T-helper 17 cell (primary cell): ENCODE measurements at places on chromosomes 16 and 17.

DNA sequence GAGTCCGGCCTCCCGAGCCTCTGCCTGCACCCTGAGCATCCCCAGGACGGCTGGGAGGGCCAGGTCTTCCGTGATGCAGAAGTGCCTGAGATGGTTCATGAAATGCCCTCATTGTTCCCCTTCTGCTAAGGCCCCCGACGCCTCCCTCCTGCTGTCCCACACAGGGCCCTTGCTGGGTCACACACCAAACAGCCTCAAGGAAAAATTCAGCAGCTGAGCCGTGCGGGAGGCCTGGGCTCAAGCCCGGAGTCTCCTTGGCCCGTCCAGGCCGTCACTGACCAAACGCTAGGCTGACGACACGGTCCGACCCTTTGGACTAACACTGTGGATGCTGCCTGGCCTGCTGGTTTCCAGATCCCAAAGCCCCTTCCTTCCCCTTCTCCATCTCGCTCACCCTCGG lies 90.2 kb downstream of the RTN4RL1 start:
- DNase-seq, result no peak

- DNase-seq, result no peak
These were observed 1.1 kb upstream of the MYH11 start for GRCh38 chr16:15857724-15858560.

- DNase-seq, result no peak
These were observed 21.6 kb upstream of the PSMC5 start for GRCh38 chr17:63805591-63805990.

GRCh38 chr17:72492494-72492893 lies 371.7 kb downstream of the SOX9 start:
- DNase-seq, result no peak

DNA sequence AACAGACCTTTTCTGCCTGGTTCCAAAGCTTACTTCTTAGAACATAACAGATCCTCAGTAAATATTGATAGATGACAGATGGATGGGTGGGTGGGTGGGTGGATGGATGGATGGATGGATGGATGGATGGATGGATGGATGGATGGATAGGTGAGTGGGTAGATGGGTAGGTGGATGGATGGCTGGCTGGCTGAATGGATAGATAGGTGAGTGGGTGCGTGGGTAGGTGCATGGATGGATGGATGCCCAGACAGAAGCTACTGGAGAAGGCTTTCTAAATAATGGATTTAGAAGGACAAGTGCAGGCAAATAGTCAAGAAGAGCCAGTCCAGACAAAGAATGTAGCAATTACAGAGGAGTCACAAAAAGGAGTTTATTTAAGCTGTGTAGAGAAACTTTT lies 19.6 kb downstream of the SCNN1G start:
- DNase-seq, result no peak

- DNase-seq, result no peak
These were observed 77.2 kb upstream of the CLEC3A start for GRCh38 chr16:77945126-77945525.

DNA sequence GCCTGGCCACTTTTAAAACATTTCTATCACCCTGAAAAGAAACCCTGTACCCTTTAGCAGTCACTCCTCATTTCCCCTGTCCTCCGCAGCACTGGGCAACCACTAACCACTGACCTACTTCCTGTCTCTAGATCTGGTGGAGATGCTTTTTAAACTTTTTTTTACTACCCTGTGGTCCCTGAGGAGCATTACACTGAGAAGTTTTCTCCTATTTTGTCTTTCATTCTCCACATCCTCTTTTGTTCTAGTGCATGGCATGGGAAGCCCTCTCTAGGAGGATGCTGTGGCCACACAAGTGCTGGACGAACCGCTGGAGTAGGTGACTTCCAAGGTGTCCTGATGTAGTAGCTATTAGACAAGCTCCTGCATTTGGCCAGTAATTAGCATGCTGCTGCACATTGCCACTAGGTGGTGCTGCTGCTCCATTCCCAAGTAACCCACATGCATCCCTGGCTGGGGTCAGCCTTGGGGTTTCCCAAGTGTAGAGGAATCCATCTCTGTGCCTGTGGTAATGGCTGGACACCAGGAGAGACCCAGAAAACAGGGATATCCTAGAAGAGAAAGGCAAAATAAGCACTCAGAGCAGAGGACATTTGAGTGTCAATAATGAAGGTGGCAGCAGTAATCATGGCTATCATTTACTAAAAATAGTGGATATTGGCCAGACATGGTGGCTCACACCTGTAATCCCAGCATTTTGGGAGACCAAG lies 143.8 kb upstream of the CRHR1 start:
- peak; percentile 67 for DNase-seq

- DNase-seq, result no peak
These were observed 665 bp upstream of the GRIN2C start for GRCh38 chr17:74860229-74860871.
